ENCODE measurements at places on chromosomes 2 and 18. TPM values are rescaled to one million over a fixed set of nuclear protein-coding genes. Genes with fewer than 3 reads are reported as not detected.

GRCh38 chr18:13629841-13630715 is 96.3 kb downstream of the FAM210A start:
- peak; percentile 63 for DNase-seq
- H3K4me3 ChIP-seq = no peak overlapping the region
- no peak overlapping the region for H3K27ac ChIP-seq
- H3K4me1 ChIP-seq = peaks cover 9% of the 10 kb centered on the region
- no peaks in the 10 kb centered on the region for H3K36me3 ChIP-seq

- no peaks in the 10 kb centered on the region for H3K4me1 ChIP-seq
- no peak overlapping the region for H3K27ac ChIP-seq
- no peak overlapping the region for H3K4me3 ChIP-seq
Observed at GRCh38 chr2:236317938-236318396, 53.8 kb upstream of the ASB18 start.

DNA sequence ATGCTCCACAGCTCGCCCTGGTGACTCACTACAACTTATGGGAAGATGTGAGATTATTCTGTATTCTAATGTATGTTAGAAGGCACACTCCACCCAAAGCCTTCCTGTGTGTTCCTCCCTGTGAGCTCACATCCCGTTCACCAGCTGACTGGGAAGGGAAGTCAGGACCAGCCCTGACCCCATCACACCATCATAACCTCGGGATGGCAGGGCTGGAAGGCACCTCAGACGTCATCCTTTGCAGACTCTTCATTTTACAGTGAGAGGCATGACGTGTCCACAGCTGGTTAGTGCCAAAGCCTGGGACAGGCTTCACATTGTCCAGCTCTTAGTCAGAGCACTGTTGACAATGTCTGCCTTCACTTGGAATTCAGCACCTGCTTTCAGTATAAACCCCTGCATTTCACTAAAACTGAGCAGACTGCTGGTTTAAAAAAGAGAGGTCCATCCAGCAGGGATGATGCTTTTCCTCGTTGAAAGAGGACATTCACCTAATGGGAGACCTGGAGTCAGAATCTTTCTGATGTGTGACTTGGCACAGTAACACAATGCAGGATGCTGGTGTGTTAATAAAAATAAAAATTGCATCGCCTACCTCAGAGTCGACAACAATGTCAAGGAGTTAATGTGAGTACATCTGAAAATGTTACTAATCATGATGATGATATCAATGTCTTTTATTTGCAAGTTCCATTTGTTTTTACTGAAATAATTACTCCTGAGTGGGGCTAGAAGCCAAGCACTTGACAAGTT is 418.0 kb upstream of the TNP1 start:
- H3K4me1 ChIP-seq = no peaks in the 10 kb centered on the region
- peaks cover 2% of the 10 kb centered on the region for H3K27me3 ChIP-seq
- H3K4me3 ChIP-seq = no peak overlapping the region
- H3K36me3 ChIP-seq = no peaks in the 10 kb centered on the region
- DNase-seq = no peak

- DNase-seq = no peak
- H3K36me3 ChIP-seq = peaks cover 21% of the 10 kb centered on the region
- no peaks in the 10 kb centered on the region for H3K27me3 ChIP-seq
- no peak overlapping the region for H3K4me3 ChIP-seq
- H3K27ac ChIP-seq = no peak overlapping the region
Observed at GRCh38 chr2:222504191-222504590, 79.8 kb downstream of the SGPP2 start.

DNA sequence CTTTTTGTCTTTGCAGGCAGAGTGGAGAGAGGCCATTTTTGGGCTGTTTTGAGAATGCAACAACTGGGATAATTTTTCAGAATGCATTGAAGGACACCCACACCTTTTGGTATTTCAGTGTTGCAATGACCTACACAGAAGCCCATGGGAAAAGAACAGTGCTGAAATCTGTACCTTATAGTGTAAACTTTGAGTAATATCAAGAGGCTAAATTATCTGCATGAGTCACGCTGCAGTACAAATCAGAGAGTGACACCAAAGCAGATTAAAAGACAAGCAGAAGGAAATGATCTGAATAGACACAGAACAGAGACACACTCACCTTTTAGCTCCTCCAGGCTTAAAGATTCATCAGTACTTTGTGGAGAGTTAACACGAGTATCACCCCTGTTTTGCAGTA is 265.3 kb downstream of the PAX3 start:
- H3K4me1 ChIP-seq = no peaks in the 10 kb centered on the region
- no peaks in the 10 kb centered on the region for H3K36me3 ChIP-seq
- no peak overlapping the region for H3K27ac ChIP-seq
- no peaks in the 10 kb centered on the region for H3K27me3 ChIP-seq

- H3K4me1 ChIP-seq = no peaks in the 10 kb centered on the region
- no peaks in the 10 kb centered on the region for H3K36me3 ChIP-seq
- H3K27ac ChIP-seq = no peak overlapping the region
- no peaks in the 10 kb centered on the region for H3K27me3 ChIP-seq
- DNase-seq = no peak
- H3K4me3 ChIP-seq = no peak overlapping the region
Observed at GRCh38 chr18:72692595-72692994, 148.5 kb upstream of the CBLN2 start.

GRCh38 chr2:109475531-109476210 is 138.1 kb downstream of the SEPTIN10 start:
- peaks cover 6% of the 10 kb centered on the region for H3K4me1 ChIP-seq
- no peak overlapping the region for H3K27ac ChIP-seq
- DNase-seq = peak; percentile 34
- H3K27me3 ChIP-seq = no peaks in the 10 kb centered on the region
- no peak overlapping the region for H3K4me3 ChIP-seq

DNA sequence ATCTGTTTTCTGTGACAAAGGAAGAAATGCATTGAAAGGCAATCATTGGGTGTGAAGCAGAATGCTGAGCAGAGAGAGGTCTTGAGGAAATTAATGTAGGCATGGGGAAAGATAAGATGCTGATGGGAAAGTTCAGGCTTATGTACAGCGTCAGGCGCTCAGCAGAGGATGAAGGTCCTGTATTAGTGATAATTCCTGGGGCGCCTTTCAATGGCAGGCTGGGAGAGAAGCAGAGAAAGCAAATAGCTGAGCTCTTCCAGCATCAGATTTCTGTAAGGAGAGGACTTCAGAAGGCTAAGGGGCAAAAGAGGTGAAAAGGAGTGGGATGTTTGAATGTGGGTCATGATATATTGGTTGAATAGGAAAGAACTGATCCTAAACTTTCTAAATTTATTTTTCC is 129.8 kb downstream of the HNMT start:
- no peak overlapping the region for H3K27ac ChIP-seq
- no peaks in the 10 kb centered on the region for H3K36me3 ChIP-seq
- no peaks in the 10 kb centered on the region for H3K4me1 ChIP-seq
- H3K4me3 ChIP-seq = no peak overlapping the region

DNA sequence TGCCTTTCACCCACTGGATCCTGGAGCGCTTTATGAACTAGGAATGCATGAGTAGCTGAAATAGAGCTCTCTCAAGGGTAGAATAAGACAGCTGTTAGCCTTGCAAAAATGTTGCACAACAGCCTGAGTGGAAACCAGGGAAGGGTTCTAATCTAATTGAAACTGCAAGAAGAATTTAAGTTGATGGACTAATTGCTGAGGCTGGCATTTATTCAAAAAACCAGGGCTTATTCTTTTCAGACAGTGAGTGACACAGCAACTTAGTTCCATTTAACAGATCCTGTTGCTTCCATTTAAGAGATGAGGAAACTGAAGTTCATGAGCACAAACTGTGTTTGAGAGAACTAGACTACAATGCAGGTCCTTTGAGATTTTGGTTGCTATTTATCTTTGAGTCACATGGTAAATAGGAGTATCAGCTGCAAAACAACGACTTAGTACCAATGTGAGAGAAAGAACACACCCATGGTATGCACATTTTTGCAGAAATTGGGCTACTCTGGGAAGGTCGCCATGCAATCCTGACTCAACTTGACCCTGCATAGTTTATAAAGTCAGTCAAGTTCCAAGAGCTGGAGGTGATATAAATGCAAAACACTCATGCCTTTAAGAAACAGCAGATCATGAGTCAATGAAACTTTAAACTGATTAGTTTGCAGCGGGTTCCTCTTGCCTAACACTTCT is 76.4 kb upstream of the PARD3B start:
- no peak overlapping the region for H3K4me3 ChIP-seq
- peaks cover 11% of the 10 kb centered on the region for H3K27me3 ChIP-seq
- H3K27ac ChIP-seq = no peak overlapping the region
- DNase-seq = no peak
- H3K4me1 ChIP-seq = no peaks in the 10 kb centered on the region

- H3K36me3 ChIP-seq = peaks cover 20% of the 10 kb centered on the region
- H3K27ac ChIP-seq = no peak overlapping the region
- no peak overlapping the region for H3K4me3 ChIP-seq
- DNase-seq = no peak
Observed at GRCh38 chr2:12863937-12864336, 147.2 kb downstream of the TRIB2 start.

DNA sequence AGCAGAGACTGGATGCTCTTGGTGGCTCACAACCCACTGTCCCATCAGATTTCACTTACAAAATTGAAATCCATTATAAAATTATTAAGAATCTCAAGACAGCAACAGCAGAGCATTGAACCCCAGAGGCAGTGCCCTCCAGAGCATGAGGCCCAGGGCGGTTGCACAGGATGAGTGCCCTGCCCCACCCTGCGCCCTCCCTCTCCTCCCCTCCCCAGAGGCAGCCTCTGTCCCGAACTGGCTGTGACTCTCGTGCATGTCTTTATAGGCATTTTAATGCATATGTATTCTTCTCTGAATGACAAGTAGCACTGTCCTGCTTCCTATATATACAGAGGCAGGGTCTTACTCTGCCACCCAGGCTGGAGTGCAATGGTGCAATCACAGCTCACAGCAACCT is 10.4 kb downstream of the MFSD2B start:
- no peak overlapping the region for H3K27ac ChIP-seq
- H3K36me3 ChIP-seq = peaks cover 8% of the 10 kb centered on the region
- no peaks in the 10 kb centered on the region for H3K27me3 ChIP-seq
- DNase-seq = no peak

DNA sequence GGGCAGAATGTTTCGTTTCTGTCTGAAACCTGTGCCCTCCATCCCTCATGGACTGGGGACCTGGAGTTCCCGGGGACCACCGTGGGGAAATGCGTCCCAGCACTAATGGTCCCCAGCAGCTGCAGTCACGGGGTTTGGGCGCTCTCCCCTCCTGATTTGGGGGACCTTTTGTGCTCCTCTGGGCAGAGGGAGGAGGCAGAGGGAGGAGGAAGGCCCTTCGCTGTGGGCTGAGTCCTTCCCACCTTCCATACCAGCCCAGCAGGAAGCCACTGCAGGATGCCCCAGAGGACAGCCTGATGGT is 3.2 kb downstream of the GPR35 start:
- no peak overlapping the region for H3K4me3 ChIP-seq
- no peaks in the 10 kb centered on the region for H3K36me3 ChIP-seq
- peaks cover 27% of the 10 kb centered on the region for H3K4me1 ChIP-seq
- no peaks in the 10 kb centered on the region for H3K27me3 ChIP-seq
- DNase-seq = no peak

MC5R gene
- not detected for total RNA-seq

AGPS gene
- total RNA-seq = 53.0 TPM

ERBB4 gene
- not detected for total RNA-seq

DLX2 gene
- total RNA-seq = not detected

ANKRD39 gene
- total RNA-seq = 35.1 TPM

ASB18 gene
- total RNA-seq = not detected

HAAO gene
- not detected for total RNA-seq

ARHGEF4 gene
- 0.52 TPM for total RNA-seq

DNAH7 gene
- 0.07 TPM for total RNA-seq
